Epithelial cell of prostate (primary cell): ENCODE measurements at places on chromosomes 16 and 17.
A peak's percentile ranks its signal among the peaks of the same experiment; 100 is the strongest.

DNA sequence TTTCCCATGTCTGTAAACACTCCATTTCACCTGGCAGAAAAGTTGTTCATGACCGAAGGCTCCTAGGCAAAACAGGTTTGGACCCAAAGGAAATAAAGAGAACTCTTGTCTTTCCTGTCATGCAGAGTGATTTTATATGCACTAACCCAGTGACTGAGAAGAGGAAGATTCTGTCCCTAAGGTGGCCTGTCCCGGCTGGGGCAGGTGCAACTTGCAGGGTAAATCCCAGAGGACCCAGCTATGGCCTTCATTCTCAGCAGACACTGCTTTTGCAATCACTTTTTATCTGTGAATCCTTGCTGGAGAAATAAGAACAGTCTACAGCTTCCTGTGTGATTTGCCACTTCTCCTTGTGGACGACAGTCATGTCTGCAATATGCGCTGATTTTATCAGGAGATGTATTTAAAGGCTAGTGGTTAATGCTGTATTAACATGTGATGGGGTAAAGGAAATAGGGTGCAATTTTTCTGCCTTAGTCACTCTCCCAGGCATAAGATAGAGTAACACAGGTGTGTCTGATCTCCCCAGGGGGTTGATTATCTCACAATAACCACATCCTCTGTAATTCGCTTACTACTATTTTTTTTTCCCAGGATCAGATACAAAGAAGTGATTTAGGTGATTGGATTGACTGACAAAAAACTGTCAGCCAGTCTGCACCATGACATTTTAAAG lies 696.8 kb upstream of the SOX9 start:
- peak; percentile 97 for DNase-seq

GRCh38 chr16:26744430-26744829 lies 322.3 kb upstream of the C16orf82 start:
- DNase-seq = no peak

DNA sequence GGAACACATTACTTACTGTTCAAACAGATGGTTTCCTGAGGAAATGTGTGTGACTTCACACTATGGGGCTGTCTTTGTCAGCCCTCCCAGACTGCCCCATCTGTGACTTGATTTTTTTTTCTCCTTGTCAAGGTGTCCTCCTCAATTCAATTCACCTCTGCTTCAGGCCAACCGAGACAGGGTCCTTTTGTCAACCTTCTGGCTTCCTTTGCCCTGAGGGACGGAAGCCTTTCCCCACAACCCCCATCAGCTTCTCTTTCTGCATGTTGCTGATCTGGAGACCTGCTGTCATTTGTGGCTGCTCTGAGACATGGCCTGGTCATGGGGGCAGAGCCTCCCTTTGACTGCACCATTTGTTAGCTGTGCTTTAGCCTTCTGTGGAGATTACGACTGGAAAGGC lies 21.3 kb upstream of the RGS9 start:
- no peak for DNase-seq

DNA sequence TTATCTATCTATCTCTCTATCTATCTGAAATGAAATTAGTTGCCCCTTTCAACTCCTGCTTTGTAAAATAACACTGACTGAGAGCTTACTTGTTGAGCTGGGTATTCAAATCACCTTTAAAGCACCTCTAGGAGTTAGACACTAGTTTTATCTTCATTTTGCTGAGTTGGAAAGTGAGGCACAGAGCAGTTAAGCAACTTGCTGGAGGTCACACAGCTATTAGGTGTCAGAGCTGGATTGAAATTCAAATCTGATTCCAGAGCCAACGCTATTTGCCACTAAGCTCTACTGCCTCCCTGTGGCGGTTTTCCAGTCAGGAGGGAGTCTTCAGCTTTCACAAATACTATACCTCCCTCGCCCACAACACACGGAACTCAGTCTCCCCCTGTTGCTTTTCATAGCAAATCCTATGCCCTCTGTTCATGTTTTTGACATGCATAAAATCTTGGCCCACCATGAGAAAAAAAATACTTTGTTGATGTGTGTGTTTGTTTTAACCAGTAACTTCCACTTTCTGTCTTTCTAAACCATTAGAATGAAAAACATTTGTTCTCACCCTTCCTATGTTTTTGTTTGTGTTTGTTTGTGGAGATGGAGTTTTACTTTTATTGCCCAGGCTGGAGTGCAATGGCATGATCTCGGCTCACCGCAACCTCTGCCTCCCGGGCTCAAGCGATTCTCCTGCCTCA lies 74.8 kb upstream of the SMURF2 start:
- DNase-seq = peak; percentile 5

DNA sequence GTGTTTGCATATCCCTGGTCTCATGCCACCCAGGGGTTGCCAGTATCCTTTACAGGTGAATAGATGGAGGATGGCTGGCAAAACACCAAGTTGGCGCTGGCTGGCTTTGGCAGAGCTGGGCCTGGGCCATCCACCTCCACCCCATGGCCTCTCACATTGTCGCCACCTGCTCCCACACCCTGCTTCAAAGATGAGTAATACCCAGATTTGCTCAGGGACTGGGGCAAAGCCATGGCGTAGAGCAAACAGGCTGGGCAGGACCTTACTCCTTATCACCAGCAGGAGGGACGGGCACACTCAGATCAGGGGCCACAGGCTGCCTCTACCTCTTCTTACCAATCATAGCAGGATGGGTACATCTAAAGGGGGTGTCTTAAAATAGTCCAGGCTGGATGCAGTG lies 24.3 kb downstream of the PLA2G10 start:
- DNase-seq = no peak

GRCh38 chr17:82740906-82741759 lies 5.7 kb downstream of the FN3K start:
- DNase-seq = peak; percentile 45

GRCh38 chr16:69435977-69436820 lies 11.8 kb downstream of the CYB5B start:
- no peak for DNase-seq
